ENCODE measurements at places on chromosomes 1 and 21.
A peak's percentile ranks its signal among the peaks of the same experiment; 100 is the strongest.

DNA sequence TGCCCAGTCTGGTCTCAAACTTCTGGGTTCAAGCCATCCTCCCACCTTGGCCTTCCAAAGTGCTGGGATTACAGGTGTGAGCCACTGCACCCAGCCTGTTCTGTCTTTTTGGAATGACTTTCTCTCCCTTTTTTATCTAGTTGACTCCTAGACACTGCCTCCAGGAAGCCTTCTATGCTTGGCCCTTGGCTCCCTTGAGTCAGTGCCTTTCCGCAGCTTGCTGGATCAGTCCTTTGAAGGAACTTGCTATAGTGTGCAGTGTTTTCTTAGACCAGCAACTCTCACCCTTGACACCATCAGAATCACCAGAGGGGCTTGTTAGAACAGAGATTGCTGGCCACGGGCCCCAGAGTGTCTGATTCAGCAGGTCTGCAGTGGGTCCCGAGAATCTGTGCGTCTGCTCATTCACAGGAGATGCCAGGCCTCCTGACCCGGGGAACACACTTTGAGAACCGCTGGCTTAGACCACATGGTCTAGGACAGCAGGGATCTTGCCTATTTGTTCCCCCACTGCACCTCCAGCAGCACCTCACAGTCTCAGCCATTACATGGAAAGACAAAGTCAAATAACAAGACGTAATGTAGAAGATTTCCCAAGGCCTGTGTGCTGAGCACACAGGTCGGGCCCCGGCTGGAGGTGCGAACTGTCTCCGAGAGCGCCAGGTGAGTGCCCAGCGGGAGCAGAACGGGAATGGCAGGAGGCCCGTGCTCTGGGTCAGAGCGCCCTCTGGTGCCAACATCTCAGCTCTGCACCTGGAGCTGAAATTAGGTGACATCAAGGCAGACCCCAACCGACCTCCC, 27.4 kb upstream of the CTPS1 start:
- peak; percentile 77 for DNase-seq

DNA sequence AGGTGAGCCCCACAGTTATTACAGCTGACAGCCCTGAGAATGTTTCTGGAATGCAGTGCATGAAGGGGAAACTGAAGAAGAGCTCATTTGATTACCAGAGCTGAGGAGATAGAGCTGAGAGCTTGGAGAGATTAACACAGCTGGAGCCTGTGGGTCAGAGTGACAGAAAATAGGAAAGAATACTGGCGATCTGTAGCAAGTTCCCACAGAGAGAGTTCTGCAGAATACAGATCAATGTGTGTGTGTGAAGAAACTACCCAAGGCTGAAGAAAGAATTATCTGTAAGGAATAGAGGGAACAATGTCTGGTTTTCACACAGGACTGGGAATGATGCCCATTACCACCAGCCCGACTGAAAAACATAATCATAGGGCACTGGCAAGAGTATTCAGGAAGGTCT, 103.6 kb upstream of the SNX7 start:
- no peak for DNase-seq

DNA sequence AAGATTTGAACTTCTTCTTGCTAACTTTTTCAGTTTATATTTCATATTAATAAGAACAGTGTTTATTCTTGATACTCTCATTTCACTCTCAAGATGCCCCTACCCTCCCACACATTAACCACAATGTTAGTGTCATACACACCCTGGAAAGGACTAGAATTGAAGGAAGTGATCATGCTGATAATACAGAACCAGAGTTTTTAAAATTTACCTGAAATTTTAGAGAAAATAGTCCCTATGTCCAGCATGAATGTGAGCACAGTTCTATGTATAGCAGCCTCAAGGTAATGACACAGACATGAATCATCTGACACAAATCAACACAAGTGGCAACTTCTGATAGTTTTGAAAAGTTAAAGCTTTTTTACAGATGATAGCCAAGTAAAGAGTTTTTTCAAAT, 26.0 kb downstream of the RGS1 start:
- no peak for DNase-seq

GRCh38 chr1:19305880-19306279, 6.1 kb downstream of the AKR7A2 start:
- no peak for DNase-seq

- no peak for DNase-seq
Observed at GRCh38 chr1:244642526-244642925, 10.4 kb upstream of the DESI2 start.

DNA sequence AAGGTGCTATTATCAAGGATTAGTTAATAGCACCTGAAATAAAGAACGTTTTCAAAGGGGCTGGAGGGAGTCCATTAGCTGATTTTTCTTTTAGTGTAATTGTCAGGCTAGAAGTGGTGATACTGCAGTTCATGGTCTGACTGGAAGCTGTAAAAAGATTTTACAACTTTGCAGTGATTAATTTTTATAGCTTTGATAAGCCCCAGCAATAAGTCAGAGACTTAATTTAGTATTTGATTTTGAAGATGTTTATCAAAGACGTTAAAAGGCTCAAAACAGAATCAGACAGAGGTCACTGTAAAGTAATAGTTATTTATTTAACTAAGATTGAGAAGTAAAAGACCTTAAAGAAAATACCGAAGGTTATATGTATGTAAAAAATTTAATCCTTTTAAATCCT, 165.5 kb upstream of the FMN2 start:
- DNase-seq: no peak

DNA sequence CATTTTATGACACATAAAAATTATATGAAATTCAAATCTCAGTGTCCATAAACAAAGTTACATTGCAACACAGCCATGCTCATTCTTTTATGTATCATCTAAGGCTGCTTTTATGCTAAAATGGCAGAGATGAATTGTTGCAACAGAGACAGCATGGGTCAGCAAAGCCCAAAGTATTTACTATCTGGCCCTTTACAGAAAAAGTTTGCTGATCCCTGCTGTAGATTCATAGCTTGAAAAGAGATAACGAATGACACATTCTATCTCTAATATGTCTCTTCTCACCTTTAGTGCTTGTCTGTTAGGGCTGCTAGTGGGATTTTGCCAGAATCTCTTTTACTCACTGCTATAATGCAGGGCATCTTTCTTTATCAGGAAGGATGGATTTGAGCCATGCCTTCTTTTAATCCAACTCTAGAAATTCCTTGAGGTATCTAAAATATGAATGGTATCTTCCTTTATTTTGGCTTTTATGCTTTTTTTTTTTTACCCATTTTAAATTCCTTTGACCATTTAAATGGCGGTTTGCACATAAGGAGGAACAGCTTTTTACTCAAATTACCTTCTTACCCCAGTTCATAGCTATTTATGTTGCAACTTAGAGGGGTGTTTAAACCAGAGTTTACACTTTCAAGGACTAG, 598.2 kb downstream of the PLPP3 start:
- no peak for DNase-seq

GRCh38 chr1:1280782-1281481, 696 bp downstream of the SCNN1D start:
- no peak for DNase-seq

DNA sequence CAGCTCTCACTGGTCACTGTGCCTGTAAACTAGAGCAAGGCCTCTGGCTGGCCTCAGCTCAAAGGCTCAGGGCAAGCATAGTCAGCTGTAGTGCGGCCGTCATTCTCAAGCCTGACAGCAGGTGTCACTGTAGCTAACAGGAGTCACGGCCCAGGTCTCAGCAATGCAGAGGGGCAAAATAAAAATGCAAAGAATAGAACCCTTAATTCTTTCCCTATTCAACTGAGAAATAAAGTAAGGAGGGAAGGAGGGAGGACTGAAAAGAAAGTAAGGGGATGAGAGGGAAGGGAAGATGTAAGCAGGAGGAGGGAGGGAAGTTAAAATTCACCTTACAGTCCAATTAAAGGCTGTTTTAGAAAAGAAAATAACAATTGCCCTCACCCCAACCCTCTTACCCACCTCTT, 106.1 kb downstream of the KIAA0319L start:
- DNase-seq: peak; percentile 78

- DNase-seq: no peak
Observed at GRCh38 chr1:118306851-118307250, 121.8 kb upstream of the SPAG17 start.

GRCh38 chr1:178875936-178876335, 5.1 kb upstream of the ANGPTL1 start:
- no peak for DNase-seq

GRCh38 chr1:2208309-2209239, 14.0 kb upstream of the FAAP20 start:
- DNase-seq: no peak

DNA sequence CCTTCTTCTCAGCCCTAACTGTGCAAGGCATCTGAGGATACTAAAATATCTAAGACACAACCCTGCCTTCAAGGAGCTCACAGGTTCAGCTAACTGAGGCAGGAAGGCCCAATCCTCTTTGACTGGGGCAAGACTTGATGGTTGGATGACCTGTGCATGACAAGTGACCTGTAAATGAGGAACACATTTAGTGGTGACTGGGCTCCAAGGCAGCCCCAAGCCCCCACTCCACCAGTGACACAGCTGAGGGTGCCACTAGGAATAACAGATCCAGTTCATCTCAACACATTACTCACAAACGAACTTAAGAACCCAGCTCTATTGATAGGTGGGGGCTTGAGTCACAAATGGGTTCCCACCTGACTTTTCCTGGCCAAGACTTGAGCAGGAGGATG, 244.7 kb upstream of the IRF2BP2 start:
- no peak for DNase-seq

GRCh38 chr1:234326497-234327366, 46.5 kb upstream of the COA6 start:
- DNase-seq: peak; percentile 65

- no peak for DNase-seq
Observed at GRCh38 chr1:39275836-39276507, 71.5 kb downstream of the MACF1 start.

- no peak for DNase-seq
Observed at GRCh38 chr1:97814121-97814520, 106.7 kb downstream of the DPYD start.

GRCh38 chr1:28160782-28161266, 15.7 kb downstream of the PTAFR start:
- no peak for DNase-seq

GRCh38 chr1:13788795-13789194, 88.8 kb downstream of the PRDM2 start:
- DNase-seq: no peak

GRCh38 chr1:191163621-191164020, 686.0 kb upstream of the BRINP3 start:
- DNase-seq: no peak

DNA sequence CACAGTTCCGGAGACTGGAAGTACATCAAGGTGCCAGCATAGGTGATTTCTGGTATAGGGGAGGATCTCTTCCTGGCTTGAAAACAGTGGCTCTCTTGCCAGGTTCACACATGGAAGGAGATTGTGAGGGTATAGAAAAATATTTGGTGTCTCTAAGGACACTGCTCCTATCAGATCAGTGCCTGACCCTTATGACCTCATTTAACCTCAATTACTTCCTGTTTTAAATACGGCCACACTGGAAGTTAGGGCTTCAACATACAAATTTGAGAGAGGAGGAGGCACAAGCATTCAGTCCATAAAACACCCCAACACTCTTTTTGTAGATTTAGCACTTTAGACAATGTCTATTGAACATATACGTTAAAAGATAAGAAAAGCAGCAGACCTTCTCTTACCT, 37.0 kb downstream of the COL6A1 start:
- DNase-seq: no peak

DNA sequence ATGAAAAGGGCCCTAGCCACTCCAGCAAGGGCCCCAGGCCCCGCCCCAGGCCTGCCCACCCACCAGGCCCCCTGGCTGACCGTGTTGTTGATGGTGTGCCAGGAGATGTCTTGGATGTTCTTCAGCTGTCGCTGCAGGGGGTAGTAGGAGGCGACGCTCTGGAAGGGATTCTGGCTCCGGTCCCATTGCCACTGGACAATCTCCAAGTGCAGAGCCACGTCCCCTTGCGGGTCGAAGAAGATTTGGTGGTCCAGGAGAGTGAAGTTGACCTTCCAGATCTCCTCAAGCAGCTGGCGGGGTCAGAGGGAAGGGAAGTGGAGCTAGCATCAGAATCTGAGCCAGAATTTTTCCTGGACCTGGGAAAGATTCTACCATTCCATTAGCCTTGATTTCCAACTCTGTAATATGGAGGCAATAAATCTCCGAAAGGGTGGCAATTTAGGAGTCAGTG, 10.2 kb downstream of the TAS1R2 start:
- DNase-seq: no peak

DNA sequence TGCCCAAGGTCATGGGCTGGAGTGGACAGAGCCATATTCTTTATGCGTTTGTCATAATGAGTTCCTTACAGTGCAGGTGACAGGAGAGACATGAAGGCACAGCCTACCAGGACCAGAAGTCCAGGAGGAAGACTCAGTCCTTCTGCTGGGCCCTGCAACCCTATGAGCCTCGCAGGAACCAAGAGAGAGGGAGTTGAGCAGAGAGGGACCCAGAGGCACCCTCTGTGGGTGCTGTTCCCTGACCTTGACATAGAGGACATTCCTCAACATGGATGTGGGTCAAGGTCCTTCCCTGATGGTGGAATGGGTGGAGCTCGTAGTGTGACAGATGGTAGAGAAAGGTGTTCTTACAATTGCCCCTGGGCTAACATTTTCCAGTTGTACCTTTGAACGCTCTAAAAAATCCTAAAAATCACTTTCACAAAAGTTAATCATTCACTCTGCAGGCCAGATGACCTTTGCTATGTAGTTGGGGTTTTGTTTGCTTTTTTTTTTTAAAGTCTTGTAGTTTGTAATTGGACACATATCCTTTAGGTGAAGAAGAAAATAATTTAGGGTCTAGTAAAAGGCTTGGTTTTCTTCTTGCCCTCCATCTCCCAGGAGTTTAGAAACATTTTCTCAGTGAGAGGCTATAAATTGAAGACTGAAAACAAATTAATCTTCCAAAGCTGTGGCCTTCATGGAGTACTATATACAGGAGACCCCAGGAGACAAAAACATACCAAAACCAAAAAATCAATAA, 41.9 kb downstream of the MAB21L3 start:
- no peak for DNase-seq

DNA sequence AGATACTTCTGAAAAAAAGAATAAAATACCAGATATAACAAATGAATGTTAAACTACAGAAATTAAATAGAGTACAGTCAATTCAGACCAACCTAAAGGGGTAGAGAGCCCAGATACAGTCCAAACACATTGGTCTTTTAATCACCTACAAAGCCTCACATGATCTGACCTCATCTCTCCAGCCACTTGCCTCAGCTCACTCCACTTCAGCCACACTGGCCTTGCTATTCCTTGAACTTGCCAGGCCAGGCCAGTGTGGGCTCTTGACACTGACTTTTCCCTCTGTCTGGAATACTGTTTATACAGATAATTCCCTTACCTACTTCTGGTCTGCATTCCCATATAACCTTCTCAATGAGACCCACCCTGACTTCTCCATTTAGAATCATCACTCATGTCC, 17.0 kb upstream of the PPIE start:
- DNase-seq: no peak

Data from activated naive CD8-positive, alpha-beta T cell treated with anti-CD3 and anti-CD28 coated beads, Interleukin-2, amount 10 ng/mL, durations not matched to agents 7 days and 5 days (primary cell).